Suppressor macrophage (primary cell): ENCODE measurements at places on chromosomes 7 and 10.

- DNase-seq = peak; percentile 8
These were observed 30.5 kb downstream of the ARHGAP22 start for GRCh38 chr10:48574322-48574796.

- no peak for DNase-seq
These were observed 55.2 kb upstream of the KCNMA1 start for GRCh38 chr10:77692782-77693181.

DNA sequence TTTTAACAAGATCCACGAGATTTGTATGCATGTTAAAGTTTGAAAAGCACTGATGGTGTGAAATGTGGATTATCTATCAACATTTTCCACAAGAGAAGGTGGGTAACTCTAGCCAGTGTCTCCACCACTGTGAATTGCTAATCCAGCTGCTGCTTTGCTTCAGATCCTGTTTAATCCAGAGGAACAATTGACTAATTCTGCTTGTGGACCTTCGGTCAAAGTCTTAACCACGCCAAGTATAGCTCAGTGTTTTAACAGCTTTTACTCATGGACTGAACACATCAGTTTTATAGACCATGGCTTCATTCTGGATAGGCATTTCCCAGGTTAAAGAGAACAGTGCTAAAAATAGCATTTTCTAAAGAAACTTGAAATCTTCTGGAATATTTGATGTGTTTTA lies 23.5 kb downstream of the ADK start:
- peak; percentile 50 for DNase-seq

- peak; percentile 44 for DNase-seq
These were observed 2.1 kb downstream of the KIF5B start for GRCh38 chr10:32054094-32054493.
